ENCODE measurements at places on chromosomes 13 and 19.

GRCh38 chr13:85303630-85304029 is 495.6 kb downstream of the SLITRK6 start:
- no peak for DNase-seq

- DNase-seq = no peak
Measured at GRCh38 chr19:35118268-35119020, 2.8 kb downstream of the FXYD3 start.

DNA sequence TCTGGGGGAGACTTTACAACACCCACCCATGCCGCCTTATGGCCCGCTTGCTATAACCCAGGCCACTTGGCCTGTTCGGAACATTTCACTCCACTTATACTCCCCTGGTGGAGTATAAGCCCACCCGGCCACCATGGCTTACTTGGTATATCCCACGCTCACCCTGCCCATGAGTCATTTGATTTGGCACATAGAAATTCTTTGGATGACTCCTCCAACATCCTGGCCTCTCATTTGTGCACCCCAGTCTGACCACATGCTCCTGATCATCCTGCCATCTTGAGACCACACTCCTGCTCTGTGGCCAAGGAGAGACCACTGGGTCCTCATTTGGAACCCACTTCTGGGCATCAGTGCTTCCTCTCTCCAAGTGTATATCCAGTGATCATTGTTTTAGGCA is 5.2 kb downstream of the SPACA6 start:
- no peak for DNase-seq

DNA sequence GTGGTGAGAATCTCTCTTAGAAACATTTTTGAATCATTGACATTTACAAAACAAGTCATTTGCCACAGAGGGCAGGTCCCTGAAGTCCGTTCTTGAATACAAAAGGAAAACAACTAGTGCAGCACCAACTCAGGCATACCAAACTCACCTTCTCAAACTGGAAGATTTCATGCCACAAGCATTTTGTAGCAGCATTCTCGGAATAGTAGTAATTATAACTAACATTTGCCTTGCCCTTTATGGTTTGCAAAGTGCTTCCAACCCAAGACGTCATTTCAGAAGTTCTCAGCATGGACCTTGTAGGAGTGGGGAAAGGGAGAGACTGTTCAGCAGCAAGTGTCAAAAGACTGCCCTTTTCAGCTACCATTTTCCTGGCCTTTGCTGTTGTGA is 344.6 kb downstream of the RFC3 start:
- DNase-seq = no peak

GRCh38 chr13:37365496-37365895 is 233.1 kb downstream of the POSTN start:
- no peak for DNase-seq

DNA sequence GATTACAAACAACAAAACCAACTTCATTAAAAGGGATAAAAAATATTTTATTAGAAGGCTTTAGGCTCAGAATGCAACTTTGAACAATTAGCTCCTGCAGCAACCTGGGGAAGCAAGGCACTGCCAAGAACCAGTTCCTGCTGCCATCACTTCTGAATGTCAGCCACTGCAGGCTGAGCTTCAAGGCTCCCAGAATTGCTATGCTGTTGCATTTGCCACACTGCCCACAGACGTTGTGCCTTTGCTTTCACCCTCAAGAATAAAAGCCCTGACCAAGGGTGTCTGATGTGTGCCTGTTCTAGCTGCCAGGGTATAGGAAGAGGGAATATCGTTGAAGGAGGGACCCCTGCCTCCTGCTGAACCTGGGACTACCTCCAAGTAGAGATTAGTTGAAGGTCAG is 238.4 kb downstream of the ITGBL1 start:
- DNase-seq = no peak
